ENCODE measurements at places on chromosomes 16 and 17.

DNA sequence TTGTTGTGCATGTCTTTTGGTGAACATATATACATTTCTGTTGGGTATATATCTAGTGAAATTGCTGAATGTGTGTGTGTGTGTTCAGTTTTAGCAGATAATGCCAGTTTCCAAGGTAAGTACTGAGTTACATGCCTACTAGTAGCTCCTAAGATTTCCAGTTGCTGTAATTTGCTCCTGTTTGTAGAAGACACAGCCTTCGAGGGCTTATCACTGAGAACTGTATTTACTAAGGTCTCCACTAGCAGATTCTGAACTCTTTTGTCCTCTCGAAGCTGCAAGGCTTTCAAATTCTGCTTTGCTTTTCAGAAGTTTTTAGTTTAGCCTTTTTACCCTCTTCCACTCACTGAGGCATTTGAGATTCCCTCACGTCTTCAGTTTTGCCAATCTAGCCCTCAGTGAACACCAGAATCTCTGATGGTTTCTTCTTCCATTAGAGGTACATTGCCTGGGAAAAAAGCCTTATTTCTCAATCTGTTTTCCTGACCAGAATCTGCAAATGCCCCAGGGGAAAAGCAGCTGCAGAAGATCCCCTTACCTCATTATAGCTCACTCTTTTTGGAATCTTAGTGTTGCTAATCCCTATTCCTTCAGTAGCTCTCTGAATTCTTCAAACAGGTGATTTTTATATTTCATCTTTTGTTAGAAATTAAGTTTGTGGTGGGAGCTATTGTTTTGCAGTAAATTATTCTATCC is 52.9 kb downstream of the NF1 start:
- DNase-seq = no peak

- no peak for DNase-seq
Measured at GRCh38 chr17:73950593-73950914, 252.9 kb upstream of the RPL38 start.

DNA sequence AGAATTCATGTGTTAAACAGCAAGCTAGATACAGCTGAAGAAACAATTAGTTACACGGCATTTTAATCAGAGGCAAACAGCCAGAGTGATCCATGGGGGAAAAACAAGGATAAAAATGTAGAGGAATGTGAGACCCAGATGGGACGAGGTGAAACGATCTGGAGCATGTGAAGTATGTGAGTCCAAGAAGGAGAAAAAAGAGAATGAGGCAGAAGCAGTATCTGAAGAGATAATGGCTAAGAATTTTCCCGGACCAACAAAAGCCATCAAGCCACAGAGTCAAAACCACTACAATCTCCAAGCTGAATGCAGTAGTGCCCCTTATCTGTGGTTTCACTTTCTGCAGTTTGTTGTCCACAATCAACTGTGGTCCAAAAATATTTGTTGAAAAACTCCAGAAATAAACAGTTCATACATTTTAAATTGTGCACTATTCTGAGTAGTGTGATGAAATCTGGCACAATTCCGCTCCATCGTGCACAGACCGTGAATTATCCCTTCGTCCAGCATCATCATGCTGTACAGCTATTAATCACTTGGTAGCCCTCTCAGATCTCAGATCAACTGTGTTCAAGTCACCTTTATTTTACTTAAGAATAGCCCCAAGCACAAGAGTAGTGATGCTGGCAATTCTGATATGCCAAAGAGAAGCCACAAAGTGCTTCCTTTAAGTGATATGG is 18.8 kb downstream of the MYH10 start:
- DNase-seq = no peak

- no peak for DNase-seq
Measured at GRCh38 chr17:72635034-72635635, 457.4 kb downstream of the SLC39A11 start.

DNA sequence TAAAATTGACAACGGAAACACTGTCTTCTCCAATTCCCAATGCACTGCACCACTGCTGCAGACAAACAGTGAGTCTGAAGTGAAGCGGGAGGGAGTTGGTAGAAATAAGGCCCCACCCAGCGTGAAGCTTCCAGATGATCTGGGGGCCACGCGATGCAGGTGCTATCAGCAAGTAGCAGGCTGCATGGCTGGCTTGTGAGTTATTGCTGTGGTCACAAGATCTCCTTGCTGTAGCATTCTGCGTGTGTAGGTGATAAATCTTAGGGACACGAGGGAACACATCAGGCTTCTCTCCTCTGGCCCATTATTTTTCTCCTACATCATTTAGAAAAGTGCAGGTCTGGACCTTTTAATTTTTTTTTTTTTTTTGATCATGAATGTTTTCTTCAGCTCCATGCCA is 407.6 kb downstream of the TMEM114 start:
- no peak for DNase-seq

GRCh38 chr17:46175891-46176290 is 17.3 kb downstream of the KANSL1 start:
- DNase-seq = no peak

- no peak for DNase-seq
Measured at GRCh38 chr17:81840826-81841778, 6.3 kb upstream of the PPP1R27 start.

DNA sequence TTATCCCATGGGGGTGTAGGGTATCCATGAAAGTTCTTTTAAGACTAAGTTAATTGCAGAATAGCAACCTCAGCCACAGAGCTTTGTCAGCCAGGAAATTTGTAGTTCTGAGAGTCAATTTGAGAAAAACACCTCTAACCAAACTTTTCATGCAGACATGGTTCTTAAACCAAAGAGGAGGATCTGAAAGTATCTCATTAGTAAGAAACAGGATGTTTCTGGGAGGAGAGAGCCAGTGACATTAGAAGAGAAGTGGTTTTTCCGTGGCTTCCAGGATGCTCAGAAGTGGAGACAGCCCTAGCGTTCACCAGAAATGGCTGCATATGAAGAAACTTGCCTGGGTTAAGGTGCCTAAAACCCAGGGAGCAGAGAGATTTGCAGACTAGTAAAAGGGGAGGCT is 7.9 kb downstream of the GNAO1 start:
- no peak for DNase-seq

GRCh38 chr17:56603486-56604238 is 10.2 kb downstream of the NOG start:
- DNase-seq = no peak

DNA sequence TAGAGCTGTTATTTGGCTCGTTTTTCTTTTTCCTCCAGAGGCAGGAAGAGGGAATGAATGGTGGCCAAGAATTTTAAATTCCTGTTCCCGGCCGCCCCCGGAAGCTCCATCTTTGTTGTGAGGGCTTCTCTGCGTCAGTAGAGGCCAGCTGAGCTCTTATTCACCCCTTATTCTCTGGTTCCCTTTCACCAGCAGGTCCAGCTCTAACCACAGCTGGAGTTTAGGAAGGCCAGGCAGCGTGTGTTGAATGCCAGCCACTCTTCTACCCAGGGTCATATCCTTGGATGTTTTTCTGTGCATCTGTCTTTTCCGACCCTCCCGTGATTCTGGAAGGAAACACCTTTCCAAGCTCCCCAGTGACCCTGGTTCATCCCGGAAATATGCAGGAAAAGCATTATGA is 570.5 kb downstream of the WWOX start:
- DNase-seq = no peak

GRCh38 chr16:70681382-70682238 is 4.2 kb downstream of the MTSS2 start:
- DNase-seq = no peak

- DNase-seq = no peak
Measured at GRCh38 chr17:74780443-74781238, 4.5 kb upstream of the NAT9 start.

DNA sequence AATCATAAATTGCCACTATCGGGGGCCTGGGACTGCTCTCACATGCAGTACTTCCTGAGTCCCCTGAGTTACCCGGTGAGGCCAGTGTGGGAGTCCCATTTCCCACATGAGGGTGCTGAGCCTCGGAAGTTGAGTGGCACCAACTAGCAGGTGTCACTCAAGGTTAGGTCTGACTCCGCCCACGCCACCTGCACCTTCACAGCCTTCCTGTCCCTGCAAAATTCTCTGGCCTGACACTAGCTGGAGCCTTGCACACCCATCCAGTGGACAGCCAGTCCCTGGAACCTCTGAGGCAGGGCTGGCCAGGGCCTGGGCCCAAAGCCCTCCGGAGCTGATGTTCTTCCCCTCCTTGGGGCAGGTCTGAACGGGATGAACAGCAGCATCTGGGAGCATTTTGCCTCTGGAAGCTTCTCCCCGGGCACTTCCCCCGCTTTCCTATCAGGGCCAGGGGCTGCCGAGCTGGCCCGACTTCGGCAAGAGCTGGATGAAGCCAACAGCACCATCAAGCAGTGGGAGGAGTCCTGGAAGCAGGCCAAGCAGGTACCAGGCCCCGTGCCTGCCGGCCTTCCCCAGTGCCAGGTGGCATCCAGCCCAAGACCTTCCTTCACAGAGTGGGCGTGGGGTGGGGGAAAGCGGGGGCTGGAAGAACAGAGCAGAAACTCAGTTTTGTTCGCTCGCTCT is 21.9 kb downstream of the UNC13D start:
- DNase-seq = no peak

DNA sequence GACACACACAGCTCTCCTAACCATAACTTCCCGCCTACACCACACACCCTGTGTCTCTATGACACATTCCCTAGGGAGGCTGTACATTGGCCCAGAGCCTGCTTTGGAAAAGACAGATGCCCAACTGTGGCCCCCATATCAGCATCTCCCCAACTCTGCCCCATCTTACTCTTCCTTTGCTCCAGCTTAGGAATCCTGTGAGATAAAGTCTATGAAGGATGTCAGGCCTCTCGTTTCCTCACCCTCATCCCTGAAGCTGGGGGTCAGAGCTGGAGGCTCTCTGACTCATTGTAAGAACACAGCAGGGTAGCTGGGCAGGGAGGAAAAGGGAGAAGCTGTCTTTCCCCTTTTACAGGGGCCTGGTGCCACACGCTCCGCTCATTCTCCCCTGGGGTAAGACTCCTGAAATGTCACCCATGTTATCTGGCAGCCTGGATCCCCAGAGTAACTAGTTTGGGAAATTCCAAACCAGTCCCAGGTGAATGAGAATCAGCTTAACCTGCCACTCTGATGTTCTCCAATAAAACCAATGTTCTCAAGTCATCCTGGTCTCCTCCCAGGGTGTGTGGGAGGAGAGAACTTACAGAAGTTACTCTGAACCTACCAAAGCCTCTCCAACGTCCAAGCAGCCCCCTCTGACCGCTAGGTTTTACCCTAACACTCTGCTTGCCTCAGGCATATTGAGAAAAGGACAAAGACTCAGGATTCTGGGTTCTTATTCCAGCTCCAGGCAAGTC is 2.8 kb downstream of the RAPGEFL1 start:
- no peak for DNase-seq

- DNase-seq = no peak
Measured at GRCh38 chr16:66924527-66925321, 611 bp downstream of the RRAD start.

DNA sequence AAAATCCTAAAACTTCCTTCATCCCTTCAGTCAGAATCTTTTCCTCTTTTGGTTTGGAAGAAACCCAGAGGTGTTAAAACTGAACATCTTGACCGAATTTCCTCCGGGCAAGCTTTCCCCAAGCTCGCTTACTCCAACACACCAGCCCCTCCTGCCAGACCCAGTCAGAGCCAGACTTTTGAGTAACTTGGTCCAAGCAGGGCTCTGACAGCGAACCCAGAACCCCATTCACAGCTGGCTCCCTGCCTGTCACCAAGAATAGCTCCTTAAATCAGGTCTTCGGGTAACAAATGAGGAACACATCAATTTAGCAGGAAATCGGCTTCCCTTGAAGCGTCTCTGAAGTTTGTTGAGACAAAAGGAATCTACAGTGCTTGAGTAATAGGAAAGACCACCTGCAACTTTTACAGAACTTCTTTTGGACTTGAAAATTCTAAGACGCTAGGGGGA is 27.3 kb downstream of the GAS7 start:
- no peak for DNase-seq

- no peak for DNase-seq
Measured at GRCh38 chr17:3818786-3819185, 17.8 kb upstream of the ITGAE start.

- DNase-seq = no peak
Measured at GRCh38 chr16:680967-681745, 946 bp downstream of the STUB1 start.
